ENCODE measurements at places on chromosomes 3 and 15.
A peak's percentile ranks its signal among the peaks of the same experiment; 100 is the strongest.

DNA sequence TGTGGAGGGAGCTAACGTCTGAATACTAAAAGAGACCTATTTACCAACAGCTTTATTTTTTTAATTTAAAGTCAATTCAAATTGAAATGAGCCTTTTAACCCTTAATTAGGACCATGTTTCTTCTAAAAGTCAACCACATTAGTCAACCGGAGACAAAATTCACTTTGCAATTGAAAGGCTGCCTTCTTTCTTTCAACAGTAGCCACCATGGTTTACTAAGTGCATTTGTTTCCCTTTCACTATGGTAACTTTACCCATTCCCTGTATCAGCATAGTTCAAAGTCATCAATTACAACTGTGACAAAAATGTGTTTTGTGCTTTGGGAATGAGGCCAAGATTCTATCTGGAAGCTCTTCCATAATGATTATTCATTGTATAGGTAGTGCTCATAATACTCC, 225.4 kb downstream of the EPHA3 start:
- no peak for DNase-seq

DNA sequence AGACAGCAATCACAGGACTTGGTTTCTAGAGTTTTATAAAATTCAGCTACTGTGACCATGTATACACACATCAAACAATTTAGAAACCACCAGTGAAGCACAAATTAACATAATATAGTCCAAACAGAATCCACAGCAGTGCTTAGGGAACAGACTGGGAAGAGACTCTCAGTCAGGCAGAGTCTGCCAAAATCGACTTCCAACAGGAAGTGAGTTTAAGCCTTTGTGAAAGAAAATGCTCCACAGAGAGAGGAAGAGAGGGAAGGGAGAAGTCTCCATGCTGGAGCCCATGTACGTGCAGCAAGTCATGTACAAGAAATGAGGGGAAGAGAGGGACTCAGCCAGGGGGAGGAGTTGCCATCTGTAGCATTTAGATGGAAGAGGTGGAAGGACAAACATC, 172.6 kb downstream of the IL5RA start:
- DNase-seq, result no peak

DNA sequence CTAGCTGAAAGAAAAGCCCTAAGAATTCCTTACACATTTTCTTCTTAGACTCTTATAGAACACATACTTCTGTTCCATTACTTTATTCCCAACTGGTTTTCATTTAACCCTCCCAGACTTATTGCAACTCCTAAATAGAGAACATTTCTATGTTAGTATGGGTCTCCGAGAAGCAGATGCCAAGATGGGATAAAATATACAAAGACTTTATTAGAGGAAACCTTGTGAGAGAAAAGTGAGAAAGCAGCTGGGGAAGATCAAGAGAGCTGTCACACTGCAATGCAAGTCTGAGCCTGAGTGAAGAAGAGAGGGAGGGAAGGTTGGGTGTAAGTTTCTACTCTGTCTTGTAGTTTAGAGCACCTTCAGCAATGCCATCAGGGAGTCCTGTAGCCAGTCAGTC, 979.3 kb downstream of the IGSF11 start:
- no peak for DNase-seq

DNA sequence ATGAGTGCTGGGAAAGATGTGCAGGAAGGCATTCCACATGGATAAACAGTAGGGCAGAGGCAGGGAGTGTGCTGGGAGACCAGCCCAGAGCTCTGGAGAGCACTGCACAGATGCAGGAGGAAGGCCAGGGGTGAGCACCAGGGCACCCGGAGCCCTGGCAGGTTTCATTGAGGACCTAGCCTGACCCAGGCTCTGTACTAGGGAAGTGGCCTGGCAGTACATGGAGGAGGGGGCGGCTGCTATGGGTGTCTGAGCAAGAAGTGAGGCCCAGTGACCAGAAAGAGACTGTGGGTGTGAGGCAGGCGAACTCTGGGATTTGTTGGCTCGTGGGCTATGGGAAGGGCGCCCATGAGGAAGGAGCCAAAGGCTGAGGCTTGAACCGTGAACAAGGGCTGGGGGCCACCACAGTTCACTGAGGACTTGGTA, 139.1 kb downstream of the DNAJB8 start:
- DNase-seq, result no peak

GRCh38 chr3:10599017-10599416, 93.6 kb upstream of the ATP2B2 start:
- DNase-seq, result no peak

DNA sequence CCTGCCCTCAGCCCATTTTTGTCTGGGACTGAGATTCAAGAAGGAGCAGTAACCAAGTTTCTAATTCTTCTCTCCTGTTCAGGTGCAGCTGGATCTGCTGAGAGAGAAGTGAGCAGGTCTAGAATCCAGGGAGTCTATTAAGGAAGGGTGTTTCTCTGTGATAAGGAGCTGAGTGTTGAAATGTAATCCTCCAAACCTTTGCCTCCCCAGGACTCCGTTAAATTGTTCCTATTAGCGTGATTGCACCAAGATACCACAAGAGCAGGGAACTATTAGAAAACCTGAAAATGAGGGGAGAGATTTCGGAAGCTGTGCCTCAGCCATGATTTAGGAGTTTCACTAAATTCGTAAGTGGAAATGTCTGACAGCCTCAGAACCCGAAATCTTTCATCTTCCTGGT, 192.6 kb downstream of the EBLN2 start:
- no peak for DNase-seq

DNA sequence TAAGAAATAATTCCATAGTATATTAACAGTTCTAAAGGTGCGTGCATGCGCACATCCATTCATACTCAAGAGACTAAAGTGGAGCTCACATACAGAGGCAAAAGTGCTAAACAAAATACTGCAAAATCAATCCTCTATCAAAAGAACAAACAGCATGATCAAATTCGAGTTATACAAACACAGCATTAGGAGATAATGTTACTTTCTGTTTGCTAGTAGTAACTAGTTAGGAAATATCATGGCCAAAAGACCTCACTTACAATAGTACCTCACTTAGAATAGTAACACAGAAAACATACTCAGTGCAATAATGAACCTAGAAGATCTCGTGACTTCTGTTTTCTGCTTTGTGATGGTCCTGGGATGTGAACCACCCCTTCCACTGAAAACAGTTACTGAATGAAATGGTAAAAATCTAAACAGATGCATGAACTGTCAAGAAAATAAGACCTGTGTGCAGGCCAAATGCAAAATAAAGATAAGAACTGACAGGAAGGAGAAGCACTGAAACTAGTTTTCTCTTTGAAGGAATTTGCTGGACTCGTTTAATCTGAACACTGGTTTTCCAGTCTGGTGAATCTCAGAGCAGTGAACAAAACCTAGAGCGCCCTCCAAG, 20.9 kb upstream of the CEMIP start:
- DNase-seq, result no peak

DNA sequence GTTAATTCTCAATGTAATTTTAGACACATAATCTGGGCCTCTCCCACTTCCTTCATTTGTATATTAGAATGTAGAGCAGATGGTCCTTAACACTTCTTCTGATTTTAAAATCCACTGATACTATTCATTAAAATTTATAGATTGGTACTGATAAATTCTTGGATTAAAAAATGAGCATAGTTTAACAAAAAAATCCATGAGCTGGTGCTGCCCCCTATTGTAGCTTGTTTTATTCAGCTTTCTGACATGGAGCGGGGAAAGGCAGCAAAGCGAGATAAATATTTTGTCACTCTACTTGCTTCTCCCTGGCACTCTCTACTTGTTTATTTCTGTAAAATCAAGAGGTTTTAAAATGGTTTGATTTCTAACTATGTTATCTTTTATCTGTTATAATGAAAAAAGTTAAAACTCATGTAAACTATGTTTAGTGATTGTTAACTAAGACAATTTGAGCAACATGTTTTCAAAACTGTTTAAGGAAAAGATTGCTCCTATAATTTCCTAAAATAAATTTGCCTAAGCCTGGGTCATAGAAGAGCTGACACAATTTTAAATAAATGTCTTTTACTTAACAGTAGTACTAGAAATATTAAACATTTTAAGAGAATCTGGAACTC, 26.5 kb upstream of the PLOD2 start:
- peak; percentile 9 for DNase-seq

DNA sequence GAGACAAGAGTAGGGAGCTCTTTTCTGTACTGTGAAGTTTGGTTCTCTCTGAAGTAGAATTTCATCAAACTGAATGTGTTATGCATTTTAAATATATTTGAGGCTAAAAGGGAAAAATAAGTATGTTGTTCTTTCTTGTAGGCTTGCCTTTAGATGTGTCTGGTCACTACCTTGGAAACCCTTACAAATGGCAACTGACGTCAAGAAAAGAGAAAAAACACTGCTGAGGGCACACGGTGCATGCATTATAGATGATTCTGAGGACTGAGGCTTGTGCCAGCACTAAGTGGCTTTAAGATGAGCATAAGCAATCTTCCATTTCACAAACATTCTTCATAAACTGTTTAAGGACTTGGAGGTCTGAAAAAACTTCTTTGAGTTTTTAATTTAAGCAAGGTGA, 31.1 kb upstream of the ACTL6A start:
- no peak for DNase-seq

- DNase-seq, result peak; percentile 35
These were observed 6.4 kb upstream of the ANKDD1A start for GRCh38 chr15:64905119-64905831.

DNA sequence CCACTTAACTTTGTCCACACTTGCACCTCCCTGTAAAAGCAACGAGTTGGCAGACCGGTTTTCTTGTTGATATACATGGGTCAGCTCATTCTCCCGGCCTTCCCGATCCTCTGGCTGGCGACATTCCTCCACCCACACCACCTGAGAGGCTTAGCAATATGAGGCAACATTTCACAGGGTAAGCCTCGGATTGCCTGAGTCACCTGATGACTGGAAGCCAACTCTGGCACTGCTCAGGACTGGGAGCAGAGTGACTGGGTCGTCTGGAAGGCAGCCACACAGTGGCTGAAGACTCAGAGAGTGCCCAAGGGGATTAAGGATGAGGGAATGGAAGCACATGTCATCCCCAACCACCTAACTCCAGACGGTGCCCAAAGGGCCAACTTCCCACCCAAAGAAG, 9.8 kb downstream of the HOMER2 start:
- DNase-seq, result no peak

DNA sequence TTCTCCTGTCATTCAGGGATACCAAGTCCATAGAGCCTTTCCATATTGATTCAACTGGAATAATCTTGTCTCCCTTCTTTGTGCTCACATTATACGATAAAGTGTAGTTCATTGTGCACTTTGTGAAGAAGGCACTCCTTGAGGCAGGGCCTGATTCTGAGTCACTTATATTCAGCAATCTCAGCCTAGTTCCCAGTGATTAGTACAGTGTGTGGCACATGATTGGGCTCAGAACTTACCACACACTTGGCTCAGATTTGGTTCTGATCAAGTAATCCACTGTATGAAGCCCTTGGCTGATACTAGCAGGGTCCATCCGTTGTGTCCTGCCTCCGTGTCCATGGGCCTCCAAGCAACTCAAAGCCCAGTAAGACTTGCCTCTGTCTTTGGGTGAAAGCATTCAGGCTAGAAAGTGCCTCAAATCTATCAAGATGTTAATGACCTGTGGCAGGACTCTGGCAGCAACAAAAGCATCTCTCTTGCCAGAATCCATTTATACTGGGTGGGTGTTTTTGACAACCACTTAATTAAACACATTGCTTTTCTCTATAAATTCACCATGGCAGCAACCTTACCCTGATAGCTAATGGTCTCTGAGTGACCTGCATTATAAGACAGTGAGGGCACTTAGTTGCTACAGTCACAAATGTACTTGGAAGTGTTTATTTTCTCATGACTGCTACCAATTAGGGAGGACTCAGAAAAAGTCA, 51.3 kb downstream of the TPRG1 start:
- no peak for DNase-seq

- DNase-seq, result no peak
These were observed 221.0 kb upstream of the TPM1 start for GRCh38 chr15:62821384-62822131.

- peak; percentile 82 for DNase-seq
These were observed 103.2 kb upstream of the TJP1 start for GRCh38 chr15:29925227-29926082.

DNA sequence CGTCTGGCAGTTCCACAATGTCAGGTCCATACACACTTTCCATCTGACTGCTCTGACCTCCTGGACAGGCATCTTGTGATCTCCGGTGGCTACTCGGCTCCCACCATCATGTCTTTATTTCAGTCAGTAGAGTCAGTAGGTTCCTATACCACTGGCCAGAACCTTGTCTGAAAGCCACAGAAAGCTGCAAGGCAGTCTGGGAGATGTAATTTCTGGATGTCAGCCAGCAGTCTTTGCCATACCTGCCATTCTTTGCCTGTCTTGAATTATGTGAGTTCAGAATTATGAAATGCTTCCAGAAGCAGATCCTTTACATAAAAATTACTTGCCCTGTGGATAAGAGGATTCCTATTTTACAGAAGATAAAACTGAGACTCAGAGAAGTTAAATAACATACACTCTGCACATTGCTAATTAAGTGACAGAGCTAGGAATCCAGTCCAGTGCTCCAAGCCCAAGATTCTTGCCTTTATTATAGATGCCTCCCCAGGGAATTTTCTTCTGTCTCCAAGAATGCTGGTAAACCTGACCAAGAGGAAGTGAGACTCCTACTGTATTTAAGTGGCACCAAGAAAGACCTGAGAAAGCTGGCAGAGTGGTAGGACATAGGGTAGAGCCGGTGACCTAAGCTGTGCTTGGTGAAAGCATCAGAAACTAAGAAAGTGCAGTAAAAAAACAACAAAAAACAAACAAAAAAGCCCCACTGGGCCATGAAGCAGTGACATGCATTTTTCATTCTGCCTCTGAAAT, 75.6 kb downstream of the IQCH start:
- DNase-seq, result no peak

GRCh38 chr3:96000966-96001365, 813.4 kb upstream of the EPHA6 start:
- no peak for DNase-seq

GRCh38 chr3:110027446-110028080, 690.2 kb upstream of the DPPA4 start:
- no peak for DNase-seq

DNA sequence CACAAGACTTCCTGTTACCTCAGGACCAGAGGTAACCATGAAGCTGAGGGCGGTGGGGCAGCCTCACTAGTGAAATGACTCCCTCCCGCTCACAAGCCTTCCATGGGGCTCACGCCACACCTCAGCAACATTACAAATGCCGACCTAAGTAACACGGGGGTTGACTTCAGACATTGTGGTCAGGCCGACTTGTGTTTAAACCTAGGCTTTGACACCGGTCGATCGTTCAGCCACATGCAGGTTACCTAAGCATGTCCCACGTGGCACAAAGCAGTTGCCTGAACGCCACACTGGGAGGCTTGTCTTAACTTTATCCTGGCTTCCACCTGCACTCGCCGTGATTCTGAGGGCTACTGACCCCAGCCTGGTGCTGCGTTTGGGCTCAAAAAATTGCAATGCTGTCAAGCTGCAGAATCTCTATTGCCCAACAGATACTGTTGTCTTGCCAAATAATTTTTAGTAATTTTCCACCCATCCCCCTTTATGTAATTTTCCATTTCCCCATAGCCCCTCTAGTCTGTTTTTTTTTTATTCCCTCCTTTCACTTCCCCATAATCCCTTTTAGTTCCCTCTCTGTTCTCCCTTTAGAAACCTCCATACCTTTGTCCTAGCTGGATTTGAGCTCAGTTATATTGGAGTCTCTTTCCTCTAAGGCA, 158.6 kb upstream of the RGMA start:
- no peak for DNase-seq

All from BE2C (cell line).